Stimulated activated CD8-positive, alpha-beta memory T cell treated with anti-CD3 and anti-CD28 coated beads, Interleukin-4, amount 100 ng/mL, for 1 hour (primary cell): ENCODE measurements at places on chromosomes 2 and 18.

- DNase-seq = no peak
Measured at GRCh38 chr2:59594671-59595222, 958.7 kb downstream of the BCL11A start.

DNA sequence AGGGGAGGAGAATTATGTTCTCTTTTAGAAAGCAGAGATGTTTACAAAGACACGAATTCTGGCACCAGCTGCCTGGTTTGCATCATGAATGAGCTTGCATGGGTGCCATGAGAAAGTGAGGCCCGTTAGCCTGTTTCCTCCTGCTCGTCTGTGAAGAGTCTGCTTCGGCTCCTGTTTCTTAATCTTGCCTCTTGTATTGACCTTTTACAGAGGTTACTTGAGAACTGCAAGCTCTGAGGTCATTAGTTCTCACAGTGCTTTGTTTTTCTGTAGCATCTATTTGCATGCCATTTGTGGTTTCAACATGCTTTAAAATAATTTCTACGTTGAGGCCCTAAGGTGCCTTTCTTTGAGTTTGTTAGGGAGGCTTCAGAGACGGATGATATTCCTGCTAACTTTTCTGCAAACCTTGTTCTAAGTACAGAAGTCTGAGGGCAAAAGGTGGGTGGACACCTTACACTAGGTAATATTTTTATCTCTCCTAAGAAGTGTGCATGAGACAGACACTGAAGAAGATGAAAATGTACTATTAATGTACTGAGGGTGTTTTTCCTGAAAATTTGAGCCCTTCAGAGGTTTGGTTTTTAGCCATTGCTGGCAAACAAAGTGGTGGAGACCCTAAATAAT is 53.4 kb upstream of the LINC00305 start:
- no peak for DNase-seq

DNA sequence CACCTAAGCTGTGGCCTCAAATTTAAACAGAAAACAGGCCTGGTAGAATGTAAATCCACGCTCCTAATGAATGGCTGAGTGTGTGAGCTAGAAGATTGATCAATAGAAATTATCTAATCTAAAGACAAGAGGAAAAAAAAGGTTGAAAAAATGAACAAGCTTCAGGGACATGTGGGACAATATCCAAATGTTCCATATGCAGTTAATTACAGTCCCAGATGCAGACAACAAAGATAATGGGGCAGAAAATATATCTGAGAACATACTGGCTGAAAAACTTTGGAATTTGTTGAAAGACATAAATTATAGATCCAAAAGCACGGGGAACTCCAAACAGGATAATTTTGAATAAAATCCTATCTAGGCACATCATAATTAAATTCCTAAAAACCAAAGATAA is 186.7 kb upstream of the SIX2 start:
- no peak for DNase-seq

DNA sequence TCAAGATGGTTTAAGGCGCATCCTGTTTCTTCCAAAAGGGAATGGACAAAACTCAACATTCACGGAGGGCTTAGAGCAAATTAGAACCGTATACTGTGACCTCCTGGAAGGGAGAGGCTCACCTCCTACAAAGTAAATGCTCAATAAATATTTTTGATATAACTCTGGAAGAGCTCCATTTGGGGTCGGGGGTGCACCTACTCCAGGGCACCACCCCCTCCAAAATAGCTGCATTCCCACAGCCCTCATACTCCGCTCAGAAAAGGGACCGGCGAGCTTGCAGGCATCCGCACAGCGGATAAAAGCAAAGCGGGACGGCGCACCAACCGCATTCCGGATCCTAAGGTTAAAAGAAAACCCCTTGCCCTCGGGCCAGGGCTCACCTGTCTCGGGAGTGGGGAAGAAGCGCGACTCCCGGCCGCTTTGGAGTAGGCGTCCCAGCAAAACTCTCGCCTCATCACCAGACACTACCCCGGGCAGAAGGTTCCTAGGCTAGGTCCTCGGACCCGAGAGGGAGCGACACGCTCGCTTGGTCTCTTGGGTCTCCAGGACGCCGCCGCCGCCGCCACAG is 378 bp downstream of the WDPCP start:
- DNase-seq = peak; percentile 0

- peak; percentile 21 for DNase-seq
Measured at GRCh38 chr18:23828426-23828825, 139.2 kb downstream of the LAMA3 start.

DNA sequence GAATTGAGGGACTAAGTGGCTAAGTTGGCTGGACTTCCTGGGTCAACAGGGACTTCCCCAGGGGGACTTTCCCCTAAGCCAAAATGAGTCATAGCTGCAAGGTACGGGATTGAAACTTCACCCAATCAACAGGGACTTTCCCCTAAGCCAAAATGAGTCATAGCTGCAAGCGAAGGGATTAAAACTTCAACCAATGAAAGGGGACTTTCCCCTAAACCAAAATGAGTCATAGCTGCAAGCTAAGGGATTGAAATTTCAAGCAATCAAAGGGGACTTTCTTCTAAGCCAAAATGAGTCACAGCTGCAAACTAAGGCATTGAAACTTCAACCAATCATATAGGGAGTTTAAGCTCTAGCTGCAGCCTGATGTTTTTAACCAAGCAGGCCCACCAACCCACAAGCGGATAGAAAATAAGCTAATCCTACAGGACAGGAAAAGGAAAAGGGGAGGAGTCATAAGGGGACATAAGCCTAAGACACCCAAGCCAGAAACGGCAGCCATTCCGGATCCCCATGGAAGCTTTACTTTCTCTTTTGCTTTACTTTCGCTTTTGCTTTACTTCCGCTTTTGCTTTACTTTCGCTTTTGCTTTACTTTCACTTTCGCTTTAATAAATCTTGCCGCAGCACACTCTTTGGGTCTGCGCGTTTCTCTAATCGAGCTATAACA is 1375.4 kb upstream of the CELF4 start:
- peak; percentile 3 for DNase-seq

DNA sequence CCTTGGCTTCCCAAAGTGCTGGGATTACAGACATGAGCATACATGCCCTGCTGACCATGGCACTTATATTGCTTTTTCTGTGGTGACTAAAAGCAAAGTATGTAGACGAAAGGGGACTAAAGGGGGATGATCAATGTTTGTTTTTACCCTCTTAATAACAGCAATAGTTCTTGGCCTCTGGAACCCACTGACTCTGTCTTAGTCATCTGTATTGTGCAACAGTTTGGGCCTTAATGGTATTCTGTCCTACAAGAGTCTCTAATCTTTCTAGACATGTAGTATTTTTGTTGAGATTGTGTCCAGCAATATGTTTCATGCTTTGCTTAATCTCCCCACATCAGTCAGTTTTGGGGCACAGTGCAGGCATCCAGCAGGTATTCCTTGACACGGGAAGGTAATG is 359.9 kb upstream of the FANCL start:
- no peak for DNase-seq

GRCh38 chr2:5725072-5725471 is 32.9 kb downstream of the SOX11 start:
- no peak for DNase-seq

DNA sequence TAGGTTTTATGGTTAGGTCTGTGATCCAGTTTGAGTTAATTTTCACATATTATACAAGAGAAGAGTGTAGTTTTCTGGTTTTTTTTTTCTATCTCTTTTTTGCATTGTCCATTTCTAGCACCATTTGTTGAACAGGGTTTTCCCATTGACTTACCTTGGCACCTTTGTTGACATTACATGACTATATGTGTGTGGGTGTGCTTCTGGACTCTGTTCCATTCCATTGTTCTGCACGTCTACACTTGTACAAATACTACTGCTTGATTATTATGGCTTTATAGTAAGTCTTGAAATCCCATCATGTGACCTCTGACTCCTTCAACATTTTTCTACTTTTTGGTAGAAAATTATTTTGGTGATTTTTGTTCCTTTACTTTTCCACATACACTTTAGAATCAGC is 38.7 kb downstream of the UBE2F start:
- no peak for DNase-seq

DNA sequence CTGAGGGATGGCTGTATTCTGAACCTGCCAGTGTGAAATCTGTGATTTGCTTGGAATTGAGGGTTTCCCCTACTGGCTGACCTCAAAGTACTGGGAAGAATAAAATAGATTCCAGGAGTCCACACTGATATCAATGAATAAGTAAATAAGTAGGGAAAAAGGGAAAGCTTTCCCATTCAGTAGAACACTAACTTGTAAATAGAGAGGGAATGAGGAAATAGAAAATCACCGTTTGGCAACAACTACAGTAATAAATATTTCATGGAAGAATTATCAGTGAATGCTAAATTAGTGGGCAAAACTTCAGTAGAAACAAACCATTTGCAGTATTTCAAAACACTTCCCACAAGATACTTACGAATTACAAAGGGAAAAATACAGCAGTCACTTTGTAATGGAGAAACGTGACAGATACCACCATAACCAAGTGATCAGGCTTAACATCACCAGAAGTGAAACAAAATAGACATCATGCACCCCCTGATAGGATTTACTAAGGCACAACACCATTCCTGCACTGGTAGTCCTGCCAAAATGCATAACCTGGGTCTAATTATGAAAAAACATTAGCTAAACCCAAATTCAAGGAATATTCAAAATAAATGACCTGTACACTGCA is 88.5 kb downstream of the ICA1L start:
- DNase-seq = no peak

- no peak for DNase-seq
Measured at GRCh38 chr2:109280804-109281203, 151.8 kb downstream of the SH3RF3 start.

DNA sequence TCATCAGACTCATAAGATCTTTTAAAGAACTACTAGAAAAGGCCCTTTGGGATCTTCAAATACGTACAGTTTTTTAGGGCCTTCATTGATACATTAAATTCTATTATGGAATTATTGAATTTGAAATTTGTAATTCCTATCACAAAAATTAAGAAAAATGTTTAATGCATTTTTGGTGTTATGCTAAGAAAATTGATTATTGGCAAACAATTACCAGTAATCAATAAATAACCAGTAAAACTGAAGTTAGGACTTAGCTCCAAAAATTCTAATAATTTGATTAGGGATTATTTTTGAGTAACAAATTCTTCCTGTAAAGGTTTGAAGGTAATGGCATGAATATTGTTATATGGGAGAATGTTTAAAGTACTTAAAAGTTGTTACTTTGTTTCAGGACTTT is 119.3 kb downstream of the UBR3 start:
- no peak for DNase-seq

DNA sequence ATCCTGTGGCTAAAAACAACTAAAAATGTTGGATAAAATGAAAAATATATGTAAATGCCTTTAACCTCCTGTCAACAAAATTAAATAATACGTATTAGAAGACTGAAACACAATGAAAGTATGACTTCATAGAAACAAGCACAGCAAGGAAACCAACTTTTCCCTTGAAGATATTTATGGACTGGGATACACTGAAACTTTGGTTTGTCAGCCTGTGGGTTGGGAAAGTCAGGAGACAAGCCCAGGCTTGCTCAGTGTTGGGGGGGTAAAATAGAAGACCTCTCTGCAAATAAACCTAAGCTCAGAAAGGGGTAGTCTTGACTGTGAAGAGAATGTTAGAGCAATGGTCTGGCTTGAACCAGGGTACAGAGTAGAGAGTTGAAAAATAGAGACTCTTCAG is 454.5 kb downstream of the FBXO15 start:
- no peak for DNase-seq

- no peak for DNase-seq
Measured at GRCh38 chr2:9112079-9112721, 94.4 kb upstream of the ASAP2 start.

GRCh38 chr2:151716721-151717120 is 17.6 kb downstream of the NEB start:
- DNase-seq = no peak

DNA sequence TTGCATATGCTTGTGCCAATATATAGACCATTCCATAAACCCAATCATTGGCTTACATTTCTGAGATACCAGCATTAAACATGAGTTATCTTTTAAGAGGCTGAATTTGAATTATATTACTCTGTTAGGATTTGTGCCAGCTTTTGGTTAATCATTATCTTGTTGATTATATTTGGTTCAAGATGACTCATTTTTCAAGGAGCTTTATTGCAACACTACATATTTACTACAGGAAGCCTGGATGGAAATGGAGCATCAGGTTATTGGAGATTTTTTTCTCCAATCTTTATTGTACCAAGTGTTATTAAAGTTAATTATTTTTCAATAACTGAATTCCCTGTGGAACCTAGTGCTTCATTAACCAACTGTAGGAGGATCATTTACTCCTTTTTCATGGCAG is 26.4 kb downstream of the EML4 start:
- DNase-seq = no peak
